ENCODE measurements at places on chromosomes 3 and 15. TPM values are rescaled to one million over a fixed set of nuclear protein-coding genes. Genes with fewer than 3 reads are reported as not detected.

ADAMTS9 gene
- total RNA-seq, result 0.55 TPM

EOMES gene
- 1.3 TPM for total RNA-seq

CACNA1D gene
- total RNA-seq, result 0.98 TPM

TM6SF1 gene
- 0.17 TPM for total RNA-seq

PLSCR2 gene
- total RNA-seq, result not detected

ARNT2 gene
- total RNA-seq, result 20.6 TPM

ZCWPW2 gene
- total RNA-seq, result not detected

USP13 gene
- 12.7 TPM for total RNA-seq

PLA2G4E gene
- total RNA-seq, result not detected

IL17RB gene
- 0.83 TPM for total RNA-seq

FYTTD1 gene
- total RNA-seq, result 34.6 TPM

AGTR1 gene
- total RNA-seq, result 0.48 TPM

FBXO40 gene
- not detected for total RNA-seq

C3orf62 gene
- 2.0 TPM for total RNA-seq

FAM81A gene
- total RNA-seq, result 17.3 TPM

CCR1 gene
- not detected for total RNA-seq
